ENCODE measurements at places on chromosomes 2 and 18.

- DNase-seq = no peak
Observed at GRCh38 chr2:101696272-101697123, 1.0 kb upstream of the MAP4K4 start.

DNA sequence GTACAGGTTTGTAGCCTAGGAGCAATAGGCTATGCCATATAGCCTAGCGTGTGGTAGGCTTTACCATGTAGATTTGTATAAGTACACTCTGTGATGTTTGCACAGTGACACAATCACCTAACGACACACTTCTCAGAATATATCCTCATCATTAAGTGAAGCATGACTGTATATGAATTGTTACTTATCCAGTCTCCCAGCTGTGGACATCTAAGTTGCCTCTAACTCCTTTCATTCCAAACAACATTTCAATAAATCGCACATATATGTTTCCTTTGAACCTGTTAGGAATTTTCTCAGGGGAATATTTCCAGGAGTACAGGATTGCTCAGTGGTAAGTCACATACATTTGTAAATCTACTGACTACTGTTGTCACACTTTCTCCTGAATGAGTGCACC, 90.0 kb downstream of the ARHGAP15 start:
- DNase-seq = no peak

DNA sequence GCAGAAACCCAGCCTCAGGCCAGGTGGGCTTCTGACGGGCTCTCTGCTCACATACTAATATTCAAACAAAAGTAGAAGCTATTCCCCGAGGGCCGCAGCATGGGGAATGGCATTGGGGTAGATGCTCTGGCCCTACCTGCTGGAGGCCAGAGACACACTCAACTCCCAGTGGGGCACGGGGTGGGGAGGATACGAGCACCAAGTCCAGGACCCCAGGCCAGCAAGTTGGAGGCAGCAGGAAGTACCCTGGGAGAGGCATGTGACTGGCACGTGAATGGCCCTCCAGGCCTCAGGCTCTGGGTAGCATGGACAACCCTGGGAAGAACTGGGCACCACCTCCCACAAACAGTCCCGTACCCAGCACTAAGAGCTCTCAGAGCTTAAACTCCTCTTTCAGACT, 3.8 kb downstream of the DNMT3A start:
- no peak for DNase-seq

DNA sequence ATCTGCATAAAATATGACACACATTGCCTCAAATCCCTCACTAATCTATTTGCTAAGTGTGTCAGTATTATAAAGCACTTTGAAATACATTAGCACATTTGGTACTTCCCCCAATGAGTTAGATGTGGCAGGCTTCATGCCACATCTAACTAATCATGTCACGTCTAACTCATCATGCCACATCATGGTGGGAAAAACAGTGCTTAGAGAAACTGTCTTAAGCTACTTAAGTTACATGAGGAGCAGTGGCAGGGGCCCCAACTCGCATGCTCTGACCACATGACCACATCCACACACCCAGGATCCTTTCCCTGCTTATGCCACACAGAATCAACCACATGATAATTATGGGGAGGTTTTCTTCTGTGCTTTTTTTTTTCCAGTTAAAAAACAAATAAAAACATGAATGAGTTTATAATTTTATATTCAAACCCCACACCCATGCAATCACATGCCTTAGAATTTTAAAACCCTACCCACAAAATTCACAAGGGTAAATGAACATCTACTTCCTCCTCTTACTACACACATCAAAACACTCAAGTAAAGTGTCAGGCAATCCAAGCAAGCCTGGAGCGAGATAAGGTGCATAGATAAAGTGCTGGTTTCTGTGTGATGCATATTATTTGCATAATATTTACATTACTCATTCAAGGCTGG, 1.6 kb downstream of the ABCA12 start:
- peak; percentile 8 for DNase-seq

DNA sequence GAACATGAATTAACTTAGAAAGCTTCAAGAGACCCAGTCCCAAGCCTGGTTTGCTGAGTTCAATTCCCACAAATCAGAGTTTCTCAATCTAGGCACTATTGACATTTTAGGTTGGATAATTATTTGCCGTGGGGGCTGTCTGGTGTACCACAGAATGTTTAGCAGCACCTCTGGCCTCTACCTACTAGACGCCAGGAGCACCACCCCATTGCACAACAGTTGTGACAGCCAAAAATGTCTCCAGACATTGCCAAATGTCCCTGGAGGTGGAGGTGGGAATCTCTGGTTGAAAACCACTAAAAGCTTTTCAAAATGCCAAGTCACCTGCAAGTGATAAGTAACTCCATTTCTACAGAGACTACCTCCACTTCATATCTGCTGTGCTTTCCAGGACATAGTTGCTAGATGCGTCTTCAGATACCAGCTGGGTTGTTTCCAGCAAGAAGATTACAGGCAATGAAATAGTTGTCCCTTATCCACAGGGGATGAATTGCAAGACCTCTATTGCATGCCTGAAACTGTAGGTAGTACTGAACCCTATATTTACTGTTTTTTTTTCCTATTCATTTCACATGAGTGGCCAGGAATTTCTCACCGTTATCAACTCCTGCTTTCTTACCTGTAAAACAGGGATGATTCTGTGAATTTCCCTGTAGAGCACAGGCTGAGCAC, 554.3 kb downstream of the ZEB2 start:
- DNase-seq = no peak

DNA sequence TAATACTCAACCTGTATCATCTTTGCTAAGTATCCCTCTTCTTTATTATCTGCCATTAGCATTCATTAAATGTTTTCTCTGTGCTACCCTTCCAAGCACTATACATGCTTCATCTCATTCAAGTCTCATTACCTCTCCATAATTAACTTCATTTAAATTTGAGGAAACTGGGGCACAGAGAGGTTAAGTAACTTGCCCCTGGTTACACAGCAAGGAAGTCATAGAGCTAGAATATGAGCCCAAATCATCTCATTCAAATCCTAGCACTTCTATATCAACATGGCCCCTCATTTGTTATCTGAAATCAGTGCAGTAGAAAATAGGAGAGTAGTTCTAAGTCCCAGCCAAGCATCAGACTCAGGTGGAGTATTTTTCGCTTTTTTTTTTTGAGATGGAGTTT, 4.4 kb downstream of the MRPL35 start:
- DNase-seq = no peak

GRCh38 chr2:236452238-236452637, 117.4 kb upstream of the ACKR3 start:
- no peak for DNase-seq

DNA sequence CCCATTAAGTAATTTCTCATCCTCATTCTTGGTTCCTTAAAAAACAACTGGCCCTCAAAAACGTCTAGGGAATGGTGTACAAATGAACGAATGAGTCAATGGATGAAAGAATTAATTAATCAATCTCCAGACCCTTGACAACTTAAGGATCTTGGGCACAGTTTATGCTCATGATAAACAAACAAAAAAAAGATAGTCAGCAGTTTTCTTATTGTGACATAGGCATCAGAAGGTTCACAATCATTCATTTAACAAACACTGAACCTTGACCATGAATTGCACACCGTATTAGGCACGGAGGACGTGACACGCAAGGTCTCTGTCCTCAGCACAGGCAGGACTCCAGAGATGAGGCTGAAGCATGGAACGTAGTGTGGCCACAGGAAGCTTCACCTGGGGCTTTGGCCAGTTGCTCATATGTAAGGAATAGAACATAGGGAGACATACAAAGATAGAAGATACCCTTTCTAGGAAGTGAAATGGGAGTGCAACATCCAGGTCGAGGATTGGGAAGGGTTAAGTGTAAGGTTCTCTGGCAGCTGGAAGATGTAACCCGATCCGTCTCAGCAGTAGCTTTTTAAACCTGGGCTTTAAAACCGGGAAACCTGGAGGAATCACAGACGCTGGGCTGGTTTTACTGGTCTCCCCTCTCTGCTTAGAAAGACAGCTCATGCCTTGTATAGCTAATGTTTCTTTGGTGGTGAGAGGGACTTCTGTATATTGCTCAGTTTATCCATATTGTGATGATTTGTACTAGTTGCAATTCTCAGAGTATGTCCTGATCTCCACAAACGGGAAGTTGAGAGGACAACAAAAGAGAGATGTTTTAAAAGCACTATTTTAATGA, 8.9 kb upstream of the LTBP1 start:
- DNase-seq = no peak

DNA sequence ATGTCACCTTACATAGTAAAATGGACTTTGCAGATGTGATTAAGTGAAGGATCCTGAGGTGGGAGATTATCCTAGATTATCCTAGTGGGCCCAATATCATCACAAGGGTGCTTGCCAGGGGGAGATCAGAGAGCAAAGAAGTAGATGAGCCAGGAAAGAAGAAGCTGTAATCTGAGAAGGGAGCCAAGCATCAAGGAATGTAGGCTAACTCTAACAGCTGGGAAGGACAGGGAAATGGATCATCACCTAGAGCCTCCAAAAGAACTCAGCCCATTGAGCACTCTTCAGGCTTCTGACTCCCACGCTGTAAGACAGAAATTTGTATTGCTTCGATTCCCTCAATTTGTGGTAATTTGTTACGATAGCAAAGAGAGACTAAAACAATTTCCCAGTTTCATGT, 309.9 kb downstream of the LRP1B start:
- no peak for DNase-seq

GRCh38 chr18:4292696-4293095, 162.4 kb downstream of the DLGAP1 start:
- DNase-seq = no peak

GRCh38 chr2:8115456-8115855, 566.4 kb upstream of the ID2 start:
- no peak for DNase-seq

DNA sequence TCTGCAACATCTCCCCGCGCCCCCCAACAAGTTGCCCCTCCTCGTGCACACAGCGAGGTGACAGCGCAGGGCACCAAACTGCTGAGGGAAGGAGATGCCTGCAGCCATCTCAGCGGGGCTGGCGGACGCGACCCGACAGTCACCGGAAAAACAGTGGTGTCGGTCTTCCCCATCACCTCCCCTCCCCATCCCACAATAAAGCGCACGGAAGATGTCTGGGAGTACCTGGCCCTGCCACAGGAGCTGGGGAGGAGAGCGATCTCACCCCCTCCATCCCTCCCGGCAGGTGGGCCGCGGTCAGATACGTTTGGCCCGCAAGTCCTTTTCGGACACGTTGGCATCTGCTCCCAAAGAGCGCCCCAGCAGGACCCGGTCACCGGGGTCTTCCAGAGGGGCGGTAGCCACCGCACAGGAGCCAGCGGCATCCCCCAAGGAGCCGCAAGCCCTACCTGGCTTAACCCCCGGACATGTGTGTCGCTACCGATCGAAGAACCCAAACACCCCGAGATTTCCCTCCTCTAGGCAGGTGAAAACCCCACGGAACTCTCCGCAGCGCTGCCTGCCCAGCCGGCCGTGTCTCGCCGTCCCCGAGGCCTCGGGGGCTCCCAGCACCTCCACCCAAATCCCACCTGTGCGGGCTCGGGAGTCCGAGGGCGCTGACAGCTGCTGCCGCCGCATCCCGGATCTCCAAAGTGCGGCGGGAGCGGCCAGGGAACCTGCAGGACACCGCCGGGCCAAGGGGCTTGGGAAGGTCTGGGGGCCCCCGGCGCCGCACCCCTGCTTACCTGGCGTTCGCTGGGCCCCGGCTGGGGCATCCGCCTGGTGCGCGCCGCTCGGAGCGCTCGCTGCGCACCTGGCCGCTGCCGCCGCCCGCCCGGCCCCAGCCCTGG, 657 bp downstream of the ATP8B1 start:
- peak; percentile 11 for DNase-seq

GRCh38 chr2:133589456-133589855, 21.2 kb upstream of the NCKAP5 start:
- no peak for DNase-seq

GRCh38 chr2:238286551-238286950, 1.9 kb downstream of the PER2 start:
- DNase-seq = no peak

DNA sequence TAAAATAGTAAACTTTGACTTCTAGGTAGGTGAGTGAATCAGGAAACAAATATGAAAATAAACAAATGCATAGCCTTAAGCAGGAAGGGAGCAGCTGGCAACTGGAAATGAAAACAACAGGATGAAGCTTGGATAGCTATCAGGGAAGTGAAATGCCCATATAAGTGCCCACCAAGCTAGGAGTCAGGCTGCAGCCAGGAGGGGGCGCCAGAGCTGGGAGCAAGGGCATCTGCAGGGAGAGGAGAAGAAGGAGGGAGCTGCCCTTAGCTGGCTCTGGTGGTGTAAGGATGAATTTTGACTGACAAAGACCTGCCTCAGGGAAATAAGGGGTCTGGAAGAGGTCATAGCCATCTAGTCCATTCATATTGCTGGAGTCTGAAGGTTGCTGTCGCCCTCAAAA, 298.3 kb downstream of the TDRD15 start:
- DNase-seq = peak; percentile 41

- DNase-seq = no peak
Observed at GRCh38 chr2:23565814-23566213, 180.8 kb downstream of the KLHL29 start.

GRCh38 chr2:71570951-71571460, 117.6 kb downstream of the DYSF start:
- DNase-seq = no peak

DNA sequence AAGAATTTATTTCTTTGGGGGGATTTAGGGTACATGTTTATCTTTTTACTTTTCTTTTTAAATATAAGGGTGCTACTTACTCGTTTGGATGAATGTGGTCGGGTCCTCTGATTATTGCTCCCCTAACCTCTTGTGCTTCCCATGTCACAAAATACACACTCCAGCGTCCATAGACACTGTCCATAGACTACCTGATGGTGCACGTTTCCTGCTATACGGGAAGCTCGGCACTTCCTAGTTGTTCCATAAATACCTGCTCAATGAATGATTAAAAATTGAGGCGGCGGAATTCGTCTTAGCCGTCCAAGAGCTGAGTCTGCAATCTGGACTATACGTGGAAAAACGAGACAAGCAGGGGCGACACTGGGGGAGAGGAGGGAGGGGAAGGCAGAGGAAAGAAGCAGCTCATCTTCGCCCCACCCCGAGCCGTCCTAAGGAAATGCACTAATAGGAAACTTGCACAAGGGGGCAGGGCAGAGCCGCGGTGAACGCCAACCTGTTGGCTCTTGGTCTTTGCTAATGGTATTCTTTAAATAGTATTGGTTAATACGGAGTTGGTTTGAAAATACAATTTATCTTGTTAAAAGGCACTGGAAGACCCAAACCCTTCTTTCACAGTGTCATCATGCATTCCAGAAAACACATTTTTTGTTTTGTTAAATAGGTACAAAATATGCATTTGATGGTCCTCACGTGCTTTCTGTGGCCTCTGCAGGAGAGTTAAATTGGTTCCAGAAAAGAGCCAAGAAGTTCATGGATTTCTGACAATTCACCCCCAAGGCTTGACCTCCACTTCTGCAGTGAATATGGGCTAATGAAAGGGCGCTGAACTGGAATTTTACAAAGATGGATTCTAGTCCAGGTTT, 73.0 kb upstream of the KCTD1 start:
- peak; percentile 38 for DNase-seq

Data from activated CD4-positive, alpha-beta T cell treated with anti-CD3 and anti-CD28 coated beads, Interleukin-2, amount 50 U/mL, for 48 hours (primary cell).